Spleen (tissue), 13 donors: ENCODE measurements at places on chromosomes 16 and 17. TPM values are rescaled to one million over a fixed set of nuclear protein-coding genes. Genes with fewer than 3 reads are reported as not detected.
A peak's percentile ranks its signal among the peaks of the same experiment; 100 is the strongest.

ZP2 gene
- total RNA-seq: not detected

IKZF3 gene
- 89.1 TPM for total RNA-seq

LDHD gene
- total RNA-seq: 1.1 TPM

NPLOC4 gene
- total RNA-seq: 130 TPM

SNRNP25 gene
- total RNA-seq: 17.2 TPM

DNA sequence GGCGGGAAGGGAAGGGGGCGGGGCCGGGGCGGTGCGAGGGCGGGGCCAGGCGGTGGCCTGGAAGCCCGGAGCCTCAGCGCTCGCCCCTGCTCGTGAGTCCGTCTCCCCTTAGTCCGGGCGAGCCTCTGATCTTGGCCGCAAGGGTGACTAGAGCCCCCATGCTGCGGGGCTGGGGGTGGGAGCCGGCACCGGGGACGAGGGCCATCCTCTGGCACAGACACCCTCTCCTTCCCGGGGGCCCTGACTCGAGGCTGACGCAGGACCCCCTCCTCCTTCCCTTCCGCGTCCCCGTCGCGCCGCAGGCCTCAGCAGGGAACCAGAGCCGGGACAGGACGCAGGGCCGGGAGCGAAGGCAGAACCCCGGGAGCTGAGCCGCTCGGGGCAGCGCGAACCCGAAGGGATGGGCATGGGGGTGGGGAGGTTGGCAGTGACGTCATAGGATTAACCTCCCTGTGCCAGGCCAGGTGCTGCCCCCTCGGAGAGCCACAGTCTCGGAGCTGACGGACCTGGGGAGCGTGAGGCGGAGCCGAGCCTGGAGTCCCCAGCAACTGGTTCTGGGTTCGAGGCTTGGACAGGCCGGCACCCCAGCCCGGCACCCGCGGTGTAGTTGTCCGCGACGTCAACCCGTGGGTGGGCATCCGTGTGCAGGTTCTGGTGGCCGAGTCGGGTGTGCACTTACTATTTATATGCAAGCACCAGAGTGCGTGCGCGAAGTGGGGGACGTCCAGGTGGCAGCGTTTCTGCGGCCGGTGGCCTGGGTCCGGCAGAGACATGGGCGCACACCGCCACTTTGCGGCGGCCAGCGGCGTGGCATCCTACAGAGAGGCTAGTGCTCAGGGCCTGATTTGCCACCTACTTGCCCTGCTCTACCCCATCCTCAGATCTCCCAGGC is 503 bp upstream of the PLCD3 start:
- peak overlapping the region; percentile 79 for H3K27ac ChIP-seq
- peak; percentile 96 for DNase-seq
- H3K27me3 ChIP-seq: no peaks in the 10 kb centered on the region
- H3K4me1 ChIP-seq: peaks cover 79% of the 10 kb centered on the region

GRCh38 chr16:29815032-29815721 is 775 bp upstream of the PAGR1 start:
- H3K27me3 ChIP-seq: peaks cover 19% of the 10 kb centered on the region
- no peaks in the 10 kb centered on the region for H3K36me3 ChIP-seq
- H3K27ac ChIP-seq: peak overlapping the region; percentile 98
- H3K4me1 ChIP-seq: peaks cover 83% of the 10 kb centered on the region
- peak overlapping the region; percentile 83 for H3K4me3 ChIP-seq

DNA sequence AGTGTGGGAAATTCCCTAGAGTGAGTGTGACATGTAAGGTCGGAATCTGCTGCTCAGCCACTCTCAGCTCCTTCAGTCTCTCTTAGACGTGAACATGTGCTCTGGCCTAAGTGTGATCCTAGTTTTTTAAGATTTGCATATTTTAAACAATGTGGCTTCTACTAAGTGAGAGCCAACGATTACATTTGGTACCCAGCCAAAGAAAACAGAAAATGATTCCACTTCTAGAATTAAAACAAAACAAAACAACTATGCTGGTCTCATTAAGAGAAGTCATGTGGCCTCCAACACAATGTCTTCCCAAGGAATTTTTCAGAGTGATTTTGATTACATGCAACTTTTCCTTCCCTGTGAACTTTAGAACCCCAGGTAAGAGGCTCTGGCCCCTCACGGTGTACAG is 10.1 kb downstream of the TMEM238L start:
- H3K4me3 ChIP-seq: no peak overlapping the region
- peaks cover 6% of the 10 kb centered on the region for H3K4me1 ChIP-seq
- no peak overlapping the region for H3K27ac ChIP-seq

- H3K27me3 ChIP-seq: no peaks in the 10 kb centered on the region
- no peak for DNase-seq
- no peaks in the 10 kb centered on the region for H3K36me3 ChIP-seq
- H3K4me1 ChIP-seq: peaks cover 46% of the 10 kb centered on the region
- H3K4me3 ChIP-seq: no peak overlapping the region
Measured at GRCh38 chr16:11636172-11636721, 32.0 kb upstream of the SNN start.

GRCh38 chr16:88049561-88050545 is 98.6 kb downstream of the BANP start:
- no peak overlapping the region for H3K27ac ChIP-seq
- H3K27me3 ChIP-seq: no peaks in the 10 kb centered on the region
- H3K4me1 ChIP-seq: no peaks in the 10 kb centered on the region
- H3K36me3 ChIP-seq: peaks cover 27% of the 10 kb centered on the region
- no peak overlapping the region for H3K4me3 ChIP-seq
- peak; percentile 70 for DNase-seq

DNA sequence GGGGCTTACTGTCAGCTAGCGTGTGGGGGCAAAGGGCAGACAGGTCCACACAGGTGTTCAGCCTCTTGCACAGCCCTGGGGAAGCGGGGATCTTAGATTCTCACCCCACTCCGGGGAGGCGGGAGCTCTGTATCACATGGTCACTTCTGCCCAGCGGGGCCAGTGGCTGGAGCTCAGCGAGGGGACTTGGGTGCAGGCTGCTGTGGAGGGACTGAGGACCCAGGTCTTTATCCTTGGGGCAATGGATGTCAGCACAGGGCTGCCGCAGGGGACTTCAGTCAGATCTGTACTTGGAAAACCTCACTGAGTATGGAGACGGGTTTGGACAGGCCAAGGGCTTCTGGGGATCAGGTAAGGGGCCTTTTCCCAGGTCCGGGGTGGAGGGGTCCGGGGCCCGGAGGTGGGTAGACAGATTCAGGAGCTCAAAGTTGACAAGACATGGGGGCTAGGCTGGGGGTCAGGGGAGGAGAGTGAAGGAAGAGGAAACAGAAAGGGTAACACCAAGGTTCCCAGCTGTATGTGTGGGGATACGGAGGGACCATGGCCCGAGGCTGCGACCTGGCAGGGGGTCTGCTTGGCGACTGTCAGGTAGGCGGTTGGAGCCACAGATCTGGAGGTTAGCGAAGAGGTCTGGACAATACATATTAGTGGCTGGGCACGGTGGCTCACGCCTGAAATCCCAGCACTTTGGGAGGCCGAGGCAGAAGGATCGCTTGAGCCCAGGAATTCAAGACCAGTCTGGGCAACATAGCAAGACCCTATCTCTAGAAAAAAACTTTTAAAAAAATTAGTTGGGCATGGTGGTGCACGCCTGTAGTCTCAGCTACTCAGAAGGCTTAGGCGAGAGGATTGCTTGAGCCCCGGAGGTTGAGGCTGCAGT is 15.1 kb upstream of the BAIAP2 start:
- no peaks in the 10 kb centered on the region for H3K27me3 ChIP-seq
- peak; percentile 72 for DNase-seq
- no peak overlapping the region for H3K4me3 ChIP-seq
- H3K27ac ChIP-seq: no peak overlapping the region
- H3K36me3 ChIP-seq: no peaks in the 10 kb centered on the region
- H3K4me1 ChIP-seq: peaks cover 28% of the 10 kb centered on the region

DNA sequence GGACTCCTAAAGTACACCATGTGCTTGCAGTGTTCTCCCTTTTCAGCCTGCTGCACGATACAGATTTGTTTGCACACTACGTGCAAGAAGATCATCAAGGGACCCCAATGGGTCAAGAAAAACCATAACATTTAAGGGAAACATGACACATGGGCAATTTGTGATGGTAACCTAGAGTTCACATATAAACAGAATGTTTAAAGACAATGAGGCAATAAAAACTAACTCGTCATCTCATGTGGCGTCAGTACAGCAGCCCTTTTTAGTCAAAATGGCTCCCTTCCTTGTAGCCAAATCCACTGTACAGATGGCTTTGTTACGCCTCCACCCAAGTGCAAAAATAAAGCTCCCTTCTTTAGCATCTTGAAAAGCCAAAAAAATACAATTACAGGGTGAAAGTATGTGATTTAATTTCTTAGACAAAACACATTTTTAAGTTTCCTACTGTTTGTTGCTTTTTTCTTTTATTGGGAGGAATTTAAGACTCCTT is 173.7 kb downstream of the CDK5R1 start:
- H3K4me1 ChIP-seq: no peaks in the 10 kb centered on the region
- no peaks in the 10 kb centered on the region for H3K36me3 ChIP-seq
- no peaks in the 10 kb centered on the region for H3K27me3 ChIP-seq
- H3K4me3 ChIP-seq: no peak overlapping the region

DNA sequence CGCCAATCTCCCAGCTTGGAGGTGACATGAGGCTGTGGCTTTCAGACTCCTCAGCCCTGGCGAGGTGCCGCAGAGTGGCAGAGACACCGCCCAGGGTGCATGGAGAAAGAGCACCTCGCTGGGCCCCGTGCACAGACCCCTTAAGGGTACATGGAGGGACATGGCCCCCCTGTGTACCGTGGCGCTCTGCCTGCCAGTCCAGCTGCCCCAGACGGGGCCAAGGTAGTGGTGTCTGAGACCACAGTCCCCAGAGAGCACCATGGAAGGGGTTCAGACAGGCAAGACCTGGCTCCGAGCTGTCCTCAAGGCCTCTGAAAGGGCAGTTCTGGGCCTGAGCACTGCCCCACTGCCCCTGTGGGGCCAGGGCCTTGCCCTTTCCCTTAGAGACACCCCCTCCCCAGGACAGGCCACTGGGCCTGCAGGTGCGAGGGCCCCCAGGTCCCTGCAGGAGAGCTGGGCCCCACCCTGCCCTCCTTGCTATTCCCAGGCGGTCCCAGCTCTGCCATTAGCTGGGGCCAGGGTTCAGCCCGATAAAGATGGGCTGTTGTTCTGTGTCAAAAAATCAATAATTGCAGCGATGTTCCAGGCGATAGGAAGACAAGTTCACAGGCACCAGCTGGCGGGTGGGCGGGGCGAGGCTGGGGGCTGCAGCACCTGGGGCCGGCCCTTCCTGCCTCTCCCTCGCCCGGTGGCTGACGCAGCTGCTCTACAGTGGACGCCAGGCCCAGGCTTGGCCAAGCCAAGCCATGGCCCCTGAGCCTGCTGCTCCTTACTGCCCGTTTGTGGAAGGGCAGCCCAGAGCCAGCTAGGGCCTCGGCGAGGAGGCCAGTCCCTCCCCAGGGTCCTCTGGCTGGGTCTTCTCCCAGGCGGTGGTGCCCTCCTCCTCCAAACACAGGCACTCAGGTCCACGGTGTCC is 51.7 kb downstream of the ZFPM1 start:
- peaks cover 43% of the 10 kb centered on the region for H3K4me1 ChIP-seq
- H3K36me3 ChIP-seq: peaks cover 36% of the 10 kb centered on the region
- no peak overlapping the region for H3K27ac ChIP-seq
- no peaks in the 10 kb centered on the region for H3K27me3 ChIP-seq
- DNase-seq: no peak

- H3K36me3 ChIP-seq: no peaks in the 10 kb centered on the region
- peak overlapping the region; percentile 91 for H3K27ac ChIP-seq
- no peaks in the 10 kb centered on the region for H3K27me3 ChIP-seq
Measured at GRCh38 chr17:47739150-47739549, 6.1 kb downstream of the TBX21 start.

DNA sequence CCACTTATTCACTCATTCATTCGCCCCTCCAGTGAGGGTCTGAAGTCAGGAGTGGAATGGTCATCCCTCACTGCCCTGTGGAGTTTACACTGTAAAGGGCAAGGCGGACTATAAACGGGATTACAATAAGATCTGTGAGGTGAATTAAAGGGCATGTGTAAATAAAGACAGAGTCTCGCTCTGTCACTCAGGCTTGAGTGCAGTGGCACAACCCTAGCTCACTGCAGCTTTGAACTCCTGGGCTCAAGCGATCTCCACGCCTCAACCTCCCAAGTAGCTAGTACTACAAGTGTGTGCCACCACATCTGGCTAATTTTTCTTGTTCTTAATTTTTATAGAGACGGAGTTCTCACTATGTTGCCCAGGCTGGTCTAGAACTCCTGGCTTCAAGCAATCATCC is 25.8 kb downstream of the GINS3 start:
- H3K27me3 ChIP-seq: peaks cover 13% of the 10 kb centered on the region
- no peak overlapping the region for H3K4me3 ChIP-seq
- no peak overlapping the region for H3K27ac ChIP-seq
- H3K4me1 ChIP-seq: no peaks in the 10 kb centered on the region

DNA sequence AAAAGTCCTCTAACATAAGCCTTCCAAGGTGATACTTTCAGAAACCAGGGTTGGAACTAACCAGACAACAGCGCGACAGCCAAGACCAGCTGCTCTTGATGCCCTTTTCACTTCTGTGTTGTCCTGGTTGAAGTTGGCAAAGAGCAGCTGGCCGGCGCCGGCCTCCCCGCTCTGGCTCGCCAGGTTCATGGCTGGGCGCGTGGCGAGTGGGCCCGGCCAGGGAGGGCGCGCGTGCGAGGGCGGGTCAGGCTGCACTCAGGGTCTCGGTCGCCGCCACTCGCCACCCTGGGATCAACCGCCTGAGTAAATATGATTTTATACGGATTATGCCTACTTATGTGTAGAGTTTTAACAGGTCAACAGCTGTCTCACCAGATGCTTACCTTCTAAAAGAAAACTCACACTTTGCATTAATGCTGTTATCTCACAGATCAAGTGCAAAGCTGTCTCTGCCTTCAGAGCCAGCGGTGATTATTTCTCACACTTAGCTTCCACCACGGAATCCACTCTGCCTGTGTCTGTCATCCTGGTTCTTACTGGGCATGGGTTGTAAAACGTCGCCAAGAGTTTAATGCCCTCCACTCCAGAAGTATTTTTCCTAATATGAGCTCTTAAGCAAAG is 13.5 kb downstream of the KCTD2 start:
- H3K4me1 ChIP-seq: no peaks in the 10 kb centered on the region
- peaks cover 57% of the 10 kb centered on the region for H3K36me3 ChIP-seq
- DNase-seq: no peak
- no peak overlapping the region for H3K4me3 ChIP-seq

GRCh38 chr17:35801583-35802224 is 6.3 kb upstream of the MMP28 start:
- H3K36me3 ChIP-seq: no peaks in the 10 kb centered on the region
- no peak overlapping the region for H3K4me3 ChIP-seq
- H3K27me3 ChIP-seq: no peaks in the 10 kb centered on the region
- peak overlapping the region; percentile 51 for H3K27ac ChIP-seq
- peak; percentile 83 for DNase-seq
- H3K4me1 ChIP-seq: peaks cover 14% of the 10 kb centered on the region
